ENCODE measurements at places on chromosomes 7 and 10.

GRCh38 chr7:25831831-25832411, 320.1 kb upstream of the NFE2L3 start:
- no peak for DNase-seq

DNA sequence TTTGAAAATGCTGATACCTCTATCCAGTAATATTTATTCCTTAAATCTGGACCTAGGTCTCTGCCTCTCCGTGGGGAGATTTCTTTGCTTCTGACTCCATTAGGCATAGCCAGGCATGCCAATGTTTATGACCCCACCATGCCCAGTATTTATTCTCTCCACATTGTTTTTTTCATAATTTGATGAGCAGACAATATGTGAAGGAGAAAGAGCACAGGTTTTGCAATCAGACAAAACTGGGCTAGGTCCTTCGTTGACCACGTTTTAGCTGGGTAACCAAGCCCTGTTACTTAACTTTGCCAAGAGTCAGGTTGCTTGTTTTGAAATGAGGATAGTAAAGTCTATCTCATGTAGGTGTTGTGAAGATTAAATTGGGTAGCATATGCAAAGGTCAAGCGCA, 21.6 kb upstream of the PRPS1L1 start:
- DNase-seq = no peak

- no peak for DNase-seq
Observed at GRCh38 chr10:122102869-122103525, 114.0 kb downstream of the TACC2 start.

GRCh38 chr10:126225672-126226008, 162.6 kb downstream of the ADAM12 start:
- DNase-seq = no peak

- DNase-seq = no peak
Observed at GRCh38 chr10:58431903-58432302, 46.7 kb downstream of the TFAM start.

DNA sequence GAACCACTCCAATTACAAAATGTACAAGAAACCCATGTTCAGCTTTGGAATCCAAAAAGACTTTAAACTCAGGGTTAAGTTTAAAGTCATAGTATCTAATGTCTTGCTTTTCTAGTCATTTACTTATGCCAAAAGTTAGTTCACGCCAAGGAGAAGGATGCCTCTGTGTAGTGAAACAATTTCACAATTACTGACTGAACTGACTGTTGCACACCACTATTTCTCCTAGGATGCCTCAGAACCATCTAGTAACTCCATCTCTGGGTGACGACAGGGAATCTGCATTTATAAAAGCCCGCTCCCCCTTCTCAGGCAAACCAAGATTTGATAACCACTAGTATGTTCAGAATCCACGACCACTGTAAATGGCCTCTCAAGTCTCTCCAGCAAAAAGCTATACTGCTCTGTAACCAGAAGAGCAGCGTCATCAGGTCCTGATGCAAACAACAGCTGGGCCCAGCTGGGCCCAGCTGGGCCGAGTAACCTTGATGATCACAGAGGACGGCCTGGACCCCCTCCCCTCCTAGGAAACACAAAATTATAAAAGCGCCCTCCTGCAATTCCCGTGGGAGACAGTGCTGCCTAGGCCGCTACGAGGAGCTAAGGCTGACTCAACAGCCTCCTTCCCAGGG, 680 bp upstream of the ADO start:
- no peak for DNase-seq

GRCh38 chr10:78419481-78420265, 386.0 kb downstream of the RPS24 start:
- DNase-seq = no peak

DNA sequence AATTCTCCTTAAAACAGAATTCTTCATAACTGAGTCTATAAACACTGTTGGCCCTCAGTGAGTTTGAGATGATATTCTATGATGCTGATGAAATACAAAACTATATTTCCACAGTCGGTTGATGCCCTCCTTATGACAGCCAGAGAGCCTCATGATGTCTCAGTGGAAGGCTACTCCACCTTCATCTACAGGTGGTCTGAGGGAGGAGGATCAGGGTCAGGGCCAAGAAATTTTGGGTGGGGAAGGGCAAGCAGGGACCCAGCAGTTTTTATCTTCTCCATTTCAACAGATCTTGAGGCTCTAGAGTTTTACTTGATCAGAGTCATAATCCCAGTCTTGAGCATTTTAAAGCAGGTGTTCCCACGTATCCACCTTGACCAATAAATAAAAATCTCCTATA, 90.8 kb downstream of the CCDC71L start:
- no peak for DNase-seq

- no peak for DNase-seq
Observed at GRCh38 chr10:28312572-28312971, 9.7 kb upstream of the MPP7 start.

DNA sequence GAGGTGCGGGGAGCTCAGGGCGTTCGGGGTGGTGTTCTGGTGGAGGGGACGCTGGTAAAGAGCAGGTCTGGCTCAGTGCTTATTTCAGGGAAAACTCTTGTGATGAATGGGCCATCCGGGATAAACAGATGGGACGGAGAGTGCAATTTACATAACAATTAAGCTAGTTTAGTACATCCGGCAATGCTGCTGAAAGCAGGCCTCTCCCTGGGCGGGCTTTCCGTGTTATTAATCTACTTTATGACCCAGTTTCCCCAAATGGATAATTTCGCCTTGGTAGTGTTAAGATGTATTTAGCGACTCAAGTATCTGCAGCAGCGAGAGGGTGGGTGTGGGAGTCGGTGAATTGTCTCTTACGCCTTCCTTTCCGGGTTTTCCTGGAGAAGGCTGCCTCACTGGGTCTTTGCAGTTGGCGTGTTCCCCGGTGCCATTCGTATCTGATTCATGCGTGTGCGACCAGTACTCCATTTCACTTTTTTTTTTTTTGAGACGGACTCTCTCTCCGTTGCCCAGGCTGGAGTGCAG, 25.2 kb downstream of the FOXK1 start:
- no peak for DNase-seq

GRCh38 chr10:6501931-6502330, 78.1 kb downstream of the PRKCQ start:
- DNase-seq = no peak

DNA sequence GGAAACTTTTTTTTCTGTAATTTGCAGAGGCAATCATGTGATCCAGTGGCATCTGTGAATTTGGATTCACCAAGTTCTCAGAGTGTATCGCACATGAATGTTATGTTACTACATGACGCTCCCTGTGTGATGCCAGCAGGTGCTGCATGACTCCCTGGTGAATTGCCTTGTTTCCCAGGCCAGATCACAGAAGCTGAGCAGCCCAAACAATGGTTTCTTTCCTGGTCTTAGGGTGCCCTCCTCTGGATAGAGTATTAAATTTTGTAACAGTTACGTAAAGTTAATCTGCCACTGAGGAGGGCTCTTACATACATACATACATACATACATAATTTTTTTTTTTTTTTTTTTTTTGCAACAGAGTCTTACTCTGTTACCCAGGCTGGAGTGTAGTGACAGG, 3.6 kb downstream of the ZSCAN21 start:
- no peak for DNase-seq

- DNase-seq = no peak
Observed at GRCh38 chr7:39691821-39692220, 68.4 kb downstream of the RALA start.

Data from effector memory CD8-positive, alpha-beta T cell (primary cell).